ENCODE measurements at places on chromosomes 2 and 18.

DNA sequence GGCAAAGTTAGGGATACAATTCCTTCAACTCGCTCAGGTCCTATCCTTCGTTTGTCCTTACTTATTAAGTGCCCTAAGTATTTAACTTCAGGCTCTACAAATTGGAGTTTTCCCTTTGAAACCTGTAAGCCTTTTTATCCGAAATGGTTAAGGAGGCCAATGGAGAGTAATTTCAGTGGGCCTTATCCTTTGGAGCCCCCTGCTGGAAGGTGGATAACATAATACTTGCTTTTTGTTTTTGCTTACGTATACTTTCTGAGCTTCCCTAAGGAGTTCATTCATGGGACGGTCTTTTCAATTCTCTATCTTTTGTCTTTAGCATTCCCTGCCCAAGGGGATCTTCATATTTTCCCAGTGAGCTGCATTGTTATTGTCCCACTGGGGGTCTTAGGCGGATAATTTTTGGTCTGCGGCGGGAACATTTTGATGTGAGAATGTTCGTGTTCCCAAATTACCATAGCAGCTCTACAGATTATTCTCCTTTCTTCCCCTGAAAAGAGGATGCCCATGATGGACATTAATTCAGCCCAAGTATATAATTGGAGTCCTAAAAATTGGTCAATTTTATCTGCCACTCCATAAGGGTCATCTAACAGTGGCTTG, 34.4 kb upstream of the TRAPPC8 start:
- DNase-seq = peak; percentile 42

GRCh38 chr18:24588440-24588839, 128.0 kb downstream of the HRH4 start:
- no peak for DNase-seq

DNA sequence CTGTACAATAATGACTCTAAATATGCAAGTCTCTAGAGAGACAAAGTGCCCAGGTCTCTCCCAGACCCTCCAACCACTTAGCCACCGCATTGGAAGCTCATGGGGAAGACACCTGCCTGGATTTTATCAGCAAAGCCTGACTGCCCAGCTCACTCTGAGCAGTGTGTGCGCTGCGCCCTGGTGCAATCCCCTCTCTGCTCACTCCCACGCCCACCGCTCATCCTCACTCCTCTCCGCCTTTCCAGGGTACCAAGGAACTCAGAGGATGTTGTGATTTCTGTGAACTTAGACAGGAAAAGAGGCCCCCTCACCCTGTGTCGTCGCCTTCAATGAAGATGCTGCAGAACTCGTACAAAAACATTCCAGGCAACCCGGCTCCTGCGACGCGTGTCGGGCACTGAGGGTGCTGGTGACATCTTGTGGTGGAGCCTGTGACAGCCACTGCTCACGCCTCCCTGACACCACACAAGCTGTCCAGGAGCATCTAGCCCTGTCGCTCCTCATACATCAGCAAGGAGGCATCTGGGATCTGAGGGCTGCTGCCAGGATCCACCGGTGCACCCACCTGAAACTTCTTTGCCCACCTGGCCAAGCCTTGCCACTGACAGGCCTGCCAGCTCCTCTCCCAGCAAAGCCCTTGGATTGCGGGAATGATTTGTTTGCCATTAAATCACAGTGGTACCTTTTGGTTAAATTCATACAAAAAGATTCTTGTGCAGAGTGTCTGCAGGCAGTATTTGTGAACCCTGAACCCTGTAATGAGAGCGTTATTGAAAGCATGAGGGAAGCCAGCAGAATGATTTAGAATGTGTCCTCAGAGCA, 220.4 kb downstream of the ZNF516 start:
- DNase-seq = peak; percentile 65

- no peak for DNase-seq
These were observed 382.3 kb downstream of the FIGN start for GRCh38 chr2:163353551-163353950.

- DNase-seq = no peak
These were observed 505.7 kb downstream of the CMPK2 start for GRCh38 chr2:6359964-6360363.

- DNase-seq = no peak
These were observed 441.7 kb downstream of the THSD7B start for GRCh38 chr2:137207030-137207429.

DNA sequence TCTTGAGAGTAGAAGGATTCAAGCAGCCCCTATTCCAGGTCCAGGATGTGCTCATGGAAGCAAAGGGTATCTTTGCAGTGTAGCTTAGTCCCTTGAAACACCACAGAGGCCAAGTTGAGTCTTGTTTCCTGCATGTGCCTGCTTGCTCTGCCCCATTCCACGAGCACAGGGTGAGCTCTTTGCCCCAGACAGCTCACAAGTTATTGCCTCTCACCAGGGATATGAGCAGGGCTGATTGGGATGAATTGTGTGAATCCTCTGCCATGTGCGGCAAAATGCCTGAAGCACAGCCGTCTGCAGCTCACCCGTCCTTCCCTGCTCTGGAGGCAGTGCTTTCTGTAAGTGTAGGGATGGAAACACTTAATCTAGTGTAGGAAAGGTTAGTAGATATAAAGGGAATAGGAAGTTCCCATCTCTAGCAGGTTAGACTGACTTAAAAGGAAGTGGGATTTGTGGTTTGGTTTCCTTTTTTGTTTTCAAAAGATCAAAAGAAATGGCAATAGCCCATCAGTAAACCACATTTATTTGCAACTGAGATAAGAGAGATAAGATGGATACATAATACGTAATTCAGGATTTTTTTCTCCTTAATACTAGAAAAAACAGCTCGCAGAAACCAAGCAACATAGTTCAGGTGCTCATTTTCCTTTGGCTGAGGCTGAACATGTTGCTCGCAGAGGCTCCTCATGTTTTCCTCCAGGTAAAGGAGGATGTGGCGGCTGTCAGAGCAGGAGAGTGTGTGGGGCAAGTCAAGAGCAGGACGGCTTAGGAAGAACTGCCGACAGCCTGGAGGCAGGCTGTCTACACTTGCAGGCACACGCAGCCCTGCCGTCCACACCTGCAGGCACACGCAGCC, 41.4 kb downstream of the TMEM182 start:
- DNase-seq = no peak

DNA sequence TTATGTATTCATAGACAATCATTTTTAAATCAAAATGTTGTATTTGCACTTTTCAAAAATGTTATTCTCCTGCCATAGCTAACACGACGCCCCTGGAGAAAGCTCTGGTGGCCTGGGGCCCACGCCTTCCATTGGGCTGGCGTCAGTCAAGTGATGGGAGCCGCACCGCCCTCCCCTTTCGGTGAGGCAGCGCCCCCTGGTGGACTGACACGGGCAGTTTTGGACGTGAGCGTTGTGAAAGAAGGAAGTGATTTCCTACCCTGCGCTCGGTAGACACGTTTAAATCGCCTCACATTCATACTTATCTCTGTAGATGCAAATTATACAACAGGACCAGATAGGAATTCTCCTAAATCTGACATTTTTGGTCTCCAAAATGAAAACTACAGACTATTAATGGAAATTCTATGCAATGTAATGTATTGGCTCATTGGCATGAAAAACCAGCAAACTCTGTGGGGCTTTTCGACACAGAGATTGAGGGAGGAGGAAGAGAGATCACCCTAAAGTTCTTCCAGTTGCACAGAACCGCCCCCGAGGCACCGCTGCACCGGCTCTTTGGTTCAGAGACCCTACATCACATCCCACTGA, 326.2 kb upstream of the SOX11 start:
- DNase-seq = peak; percentile 93

- no peak for DNase-seq
These were observed 96.0 kb downstream of the HNMT start for GRCh38 chr2:138060301-138060635.

- no peak for DNase-seq
These were observed 254.4 kb upstream of the HS6ST1 start for GRCh38 chr2:128573116-128573515.

DNA sequence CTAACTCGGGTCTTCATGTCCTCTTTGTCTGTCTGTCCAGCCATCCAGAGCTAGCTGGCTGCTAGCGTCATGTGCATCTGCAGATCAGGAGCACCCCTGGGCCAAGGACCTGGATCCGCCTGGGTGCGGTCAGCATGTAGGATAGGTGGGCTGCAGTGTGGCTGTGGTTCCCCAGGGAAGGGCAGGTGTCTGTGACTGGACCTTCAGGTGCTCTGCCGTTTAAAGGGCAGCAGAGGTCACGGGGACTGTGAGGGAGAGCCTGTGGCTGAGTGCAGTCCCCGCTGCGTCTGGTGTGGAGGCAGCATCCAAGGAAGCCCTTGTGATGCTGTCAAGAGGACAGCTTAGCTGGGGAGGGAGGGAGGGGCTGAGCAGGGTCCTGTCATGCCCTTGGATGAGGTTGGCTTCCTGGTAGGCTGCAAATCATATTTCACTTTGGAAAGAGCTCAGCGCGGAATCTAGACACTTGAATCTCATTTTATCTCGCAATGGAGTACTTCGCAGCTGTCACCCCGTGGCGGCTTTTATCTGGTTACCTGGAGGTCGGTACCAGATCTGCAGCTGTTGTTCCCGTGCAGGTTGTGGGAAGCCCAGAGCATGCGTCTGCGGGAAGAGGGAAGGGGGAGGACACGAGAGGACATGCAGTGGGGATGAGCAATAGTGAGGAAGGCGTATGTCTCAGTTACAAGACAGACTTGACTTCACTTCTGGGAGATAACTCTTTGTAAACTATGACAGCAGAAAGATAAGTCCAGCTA, 5.9 kb upstream of the RALB start:
- DNase-seq = no peak

DNA sequence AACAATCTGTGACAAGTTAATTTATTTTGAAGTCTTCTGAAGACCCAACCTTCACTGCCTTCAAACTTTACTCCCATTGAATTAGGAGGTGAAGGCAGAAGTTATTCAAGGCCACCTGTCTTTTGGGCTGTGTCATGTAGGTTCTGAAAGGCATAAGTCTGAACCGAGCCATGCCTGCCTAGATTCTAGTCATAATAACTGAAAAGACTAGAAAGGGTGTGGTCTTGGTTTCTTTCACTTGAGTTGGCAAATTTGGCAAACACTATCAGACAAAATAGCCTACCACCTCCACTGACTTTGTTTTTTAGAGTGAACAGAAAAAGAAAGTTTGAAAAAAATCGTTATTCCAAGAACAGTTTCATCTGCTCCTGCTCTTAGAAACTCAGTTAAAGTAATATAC, 38.4 kb downstream of the PPM1B start:
- DNase-seq = no peak

DNA sequence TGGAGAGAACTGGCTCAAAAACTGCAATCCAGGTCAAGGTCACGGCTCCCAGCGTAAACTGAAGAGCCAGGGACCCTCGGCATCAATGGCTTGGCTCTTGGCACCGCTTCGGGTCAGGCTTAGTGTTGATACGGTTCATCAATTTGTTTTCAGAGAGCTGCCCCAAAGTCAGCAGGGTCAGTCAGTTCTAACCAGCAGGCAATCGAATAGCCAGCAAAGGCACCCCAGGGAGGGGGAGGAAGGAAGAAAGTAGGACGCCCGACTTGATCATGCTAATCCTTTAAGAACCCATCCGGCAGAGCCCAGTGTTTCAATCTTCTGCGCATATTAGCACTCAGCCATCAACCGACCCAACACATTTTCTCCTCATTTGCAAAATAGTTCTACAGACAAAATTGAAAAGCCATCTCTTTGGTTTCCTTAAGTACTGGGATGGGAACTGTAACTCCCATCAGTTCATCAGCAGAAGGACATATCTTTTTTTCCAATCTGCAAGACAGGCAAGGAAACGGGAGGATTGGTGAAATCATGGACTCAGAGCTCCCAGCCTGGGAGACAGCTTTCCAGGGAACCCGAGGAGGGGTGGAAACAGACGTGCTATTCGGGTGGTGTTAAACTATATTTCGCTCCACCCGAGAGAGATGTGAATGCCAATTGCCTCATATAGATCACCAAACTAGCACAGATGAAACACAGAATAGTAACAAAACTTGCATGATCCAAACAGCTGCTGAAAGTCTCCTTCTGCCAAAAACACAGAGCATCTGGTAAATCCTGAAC, 40.7 kb upstream of the CABLES1 start:
- DNase-seq = peak; percentile 43

GRCh38 chr18:9380621-9381395, 46.2 kb downstream of the TWSG1 start:
- DNase-seq = no peak

GRCh38 chr18:76619261-76619620, 124.2 kb upstream of the ZNF516 start:
- peak; percentile 43 for DNase-seq

- DNase-seq = no peak
These were observed 121.8 kb upstream of the CWC22 start for GRCh38 chr2:180128861-180129260.

GRCh38 chr2:19377717-19378116, 19.3 kb upstream of the OSR1 start:
- no peak for DNase-seq

- no peak for DNase-seq
These were observed 43.7 kb downstream of the SH3BP4 start for GRCh38 chr2:234995332-234996068.

DNA sequence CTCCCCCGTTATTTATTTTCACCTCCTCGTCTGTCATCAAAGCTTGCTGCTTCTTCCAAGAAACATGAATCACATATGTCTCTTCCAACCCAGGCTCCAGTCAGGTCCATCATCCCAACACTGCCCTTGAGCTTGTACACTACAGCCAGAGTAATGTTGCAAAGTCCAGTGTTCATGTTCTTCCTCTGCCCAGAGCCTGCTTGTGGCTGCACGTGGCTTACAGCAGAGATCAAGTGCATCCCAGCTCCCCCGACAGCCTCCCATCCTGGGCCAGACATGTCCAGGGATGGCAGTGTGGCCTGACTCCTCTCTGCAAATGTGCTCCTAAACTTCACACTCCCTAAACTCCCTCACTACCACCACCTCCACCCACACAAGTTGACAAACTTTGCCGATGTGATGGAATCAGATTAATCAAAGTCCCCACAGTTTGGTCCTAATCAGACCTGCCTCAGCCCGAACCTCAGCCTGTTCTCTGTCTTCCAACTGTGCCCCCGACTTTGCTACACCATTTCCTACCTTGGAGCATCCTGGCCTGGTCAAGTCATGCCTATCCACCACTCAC, 54.2 kb upstream of the MAPRE3 start:
- no peak for DNase-seq

- DNase-seq = no peak
These were observed 141.8 kb downstream of the MYO1B start for GRCh38 chr2:191386938-191387536.

DNA sequence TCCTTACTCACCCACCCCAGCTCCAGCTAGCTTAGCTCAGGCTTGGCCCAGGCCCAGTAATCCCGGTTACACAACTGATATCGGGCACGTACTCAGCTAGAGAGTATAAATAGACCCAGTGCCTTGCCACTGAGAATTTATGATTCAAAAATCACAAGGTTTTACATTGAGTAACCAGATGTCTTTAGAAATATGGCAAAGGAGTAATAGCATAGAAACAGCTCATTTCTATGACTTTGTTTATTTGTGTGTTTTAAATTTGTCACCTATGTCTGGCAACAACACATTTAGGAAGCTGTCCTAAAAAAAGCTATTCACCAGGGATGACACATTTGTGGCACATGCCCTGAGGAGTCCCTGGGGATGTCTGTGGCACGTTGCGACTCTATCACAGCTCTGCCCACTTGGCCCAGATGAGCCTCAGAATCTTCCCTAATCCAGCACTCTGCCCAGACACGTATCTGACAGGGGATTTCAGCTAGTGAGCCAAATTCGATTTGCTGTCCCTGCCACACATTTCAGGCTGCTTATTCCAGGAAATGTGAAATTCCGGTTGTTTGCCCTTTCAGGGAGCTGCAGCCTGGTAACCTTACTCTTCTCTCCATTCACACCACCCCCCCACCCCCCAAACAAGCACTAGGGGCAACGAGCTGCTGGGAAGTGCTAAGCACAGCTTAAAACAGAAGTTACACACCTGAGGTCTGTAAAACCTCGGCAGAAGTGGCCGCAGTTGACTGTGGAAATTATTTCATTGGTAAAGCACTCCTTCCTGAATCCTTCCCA, 85.4 kb upstream of the ZCCHC2 start:
- DNase-seq = no peak

Data from iPS-NIHi11 (cell line).